Cerebellar nuclear complex (tissue), 1 donor: ENCODE measurements at places on chromosomes 13 and 19.

DNA sequence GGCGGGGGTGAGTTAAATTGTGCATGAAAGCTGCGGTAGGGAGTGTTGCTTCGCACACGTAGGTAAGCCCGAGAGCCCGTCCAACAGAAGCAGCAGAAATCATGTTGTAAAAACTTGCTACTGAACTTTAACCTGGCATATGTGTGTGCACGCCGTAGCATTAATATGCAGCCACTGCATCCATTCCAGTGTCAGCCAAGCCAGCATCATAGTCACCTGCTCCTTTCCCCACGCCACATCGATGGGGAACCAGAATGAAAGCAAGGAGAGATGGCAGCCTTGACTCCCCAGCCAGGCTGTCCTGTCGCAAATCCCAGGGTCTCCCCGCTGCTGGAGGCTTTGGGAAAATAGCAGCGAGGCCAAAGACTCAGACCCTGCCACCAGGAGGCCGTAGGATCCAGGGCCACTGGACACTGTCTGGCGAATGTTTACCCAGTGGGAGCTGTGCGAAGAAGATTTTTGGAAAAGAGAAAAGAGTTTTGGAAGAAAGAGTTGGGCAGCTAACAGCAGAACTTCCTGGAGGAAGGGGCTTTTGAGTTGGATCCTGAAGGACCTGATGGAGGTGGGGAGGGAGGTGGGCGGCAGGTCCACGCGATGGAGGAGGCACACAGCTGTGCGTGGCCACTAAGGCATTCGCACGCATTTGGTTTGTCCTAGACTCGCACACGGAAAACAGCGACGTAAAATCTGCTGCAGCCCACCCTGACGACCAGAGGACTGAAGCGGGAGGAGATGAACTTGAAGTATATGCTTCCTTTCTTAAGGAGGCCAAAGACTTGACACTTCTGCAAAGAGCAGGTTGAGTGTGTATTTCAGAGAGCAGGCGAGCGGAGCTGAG lies 48.7 kb upstream of the RANBP3 start:
- no peak for DNase-seq

- DNase-seq: no peak
Observed at GRCh38 chr13:109533350-109533749, 253.0 kb downstream of the IRS2 start.

GRCh38 chr19:19579533-19580361 lies 38.7 kb downstream of the PBX4 start:
- DNase-seq: no peak

DNA sequence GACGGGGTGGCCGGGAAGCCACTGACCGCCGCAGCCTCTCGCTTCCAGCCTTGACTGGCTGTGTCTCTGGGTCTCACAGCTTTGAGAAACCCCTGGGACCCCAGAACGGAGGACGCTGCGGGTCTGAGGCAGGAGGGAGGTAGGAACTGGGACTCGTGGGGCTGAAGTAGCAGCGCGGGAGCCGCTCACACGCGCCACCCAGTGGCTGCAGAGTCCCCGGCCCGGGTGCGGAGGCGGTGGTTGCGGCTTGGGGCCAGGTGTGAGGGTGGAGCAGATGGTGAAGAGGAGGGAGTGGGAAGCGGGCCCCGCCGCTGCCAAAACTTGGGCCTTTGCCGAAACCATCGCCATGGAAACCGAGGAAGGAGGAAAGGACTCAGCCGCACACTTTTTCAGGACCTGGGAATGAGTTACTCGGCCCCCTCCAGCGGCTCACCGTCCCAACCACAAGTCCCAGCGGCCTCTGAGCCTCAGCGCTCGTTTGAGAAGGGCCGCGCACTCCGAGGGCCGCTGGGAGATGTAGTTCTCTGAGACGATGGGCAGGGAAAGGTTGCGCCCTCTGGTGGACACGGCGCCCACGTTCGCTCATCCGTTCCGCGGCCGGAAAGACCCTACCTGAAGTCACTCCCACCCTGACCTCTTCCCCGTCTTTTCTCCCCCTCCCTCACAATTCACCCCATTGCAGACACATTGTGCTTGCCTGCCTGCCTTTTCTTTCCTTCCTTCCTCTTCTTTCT lies 2.2 kb upstream of the SLC17A7 start:
- peak; percentile 98 for DNase-seq

- no peak for DNase-seq
Observed at GRCh38 chr19:29690842-29691241, 24.2 kb downstream of the C19orf12 start.

DNA sequence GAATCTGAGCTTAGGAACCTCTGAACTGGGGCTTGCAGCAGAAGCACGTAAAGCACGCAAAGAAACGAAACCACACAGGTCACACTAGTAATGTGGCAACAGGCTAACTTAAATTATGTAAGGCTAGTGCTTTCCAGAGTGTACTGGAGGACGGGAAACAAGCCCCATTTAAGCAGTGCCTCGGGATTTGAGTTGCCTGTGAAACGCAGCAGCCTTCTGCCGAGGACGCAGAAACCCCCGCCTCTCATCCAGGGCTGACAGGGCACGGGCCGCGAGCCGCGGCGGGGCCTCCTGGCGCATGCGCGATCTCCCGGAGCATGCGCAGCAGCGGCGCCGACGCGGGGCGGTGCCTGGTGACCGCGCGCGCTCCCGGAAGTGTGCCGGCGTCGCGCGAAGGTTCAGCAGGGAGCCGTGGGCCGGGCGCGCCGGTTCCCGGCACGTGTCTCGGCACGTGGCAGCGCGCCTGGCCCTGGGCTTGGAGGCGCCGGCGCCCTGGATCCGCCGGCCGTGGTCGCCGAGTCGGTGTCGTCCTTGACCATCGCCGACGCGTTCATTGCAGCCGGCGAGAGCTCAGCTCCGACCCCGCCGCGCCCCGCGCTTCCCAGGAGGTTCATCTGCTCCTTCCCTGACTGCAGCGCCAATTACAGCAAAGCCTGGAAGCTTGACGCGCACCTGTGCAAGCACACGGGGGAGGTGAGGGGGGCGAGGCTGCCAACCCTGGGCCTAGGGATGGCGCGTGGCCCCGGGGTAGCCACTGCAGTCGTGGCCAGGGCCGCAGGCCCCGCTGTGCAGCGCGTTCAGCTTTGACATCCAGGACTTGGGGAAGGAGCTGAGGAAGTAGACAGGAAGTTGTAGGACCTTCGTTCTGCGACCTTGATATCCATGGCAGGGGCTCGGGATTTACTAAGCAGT lies at the start of gene GTF3A:
GTF3A (plus strand) TSS at position 374 of the 912 bp plus-strand sequence.
- peak; percentile 31 for DNase-seq

DNA sequence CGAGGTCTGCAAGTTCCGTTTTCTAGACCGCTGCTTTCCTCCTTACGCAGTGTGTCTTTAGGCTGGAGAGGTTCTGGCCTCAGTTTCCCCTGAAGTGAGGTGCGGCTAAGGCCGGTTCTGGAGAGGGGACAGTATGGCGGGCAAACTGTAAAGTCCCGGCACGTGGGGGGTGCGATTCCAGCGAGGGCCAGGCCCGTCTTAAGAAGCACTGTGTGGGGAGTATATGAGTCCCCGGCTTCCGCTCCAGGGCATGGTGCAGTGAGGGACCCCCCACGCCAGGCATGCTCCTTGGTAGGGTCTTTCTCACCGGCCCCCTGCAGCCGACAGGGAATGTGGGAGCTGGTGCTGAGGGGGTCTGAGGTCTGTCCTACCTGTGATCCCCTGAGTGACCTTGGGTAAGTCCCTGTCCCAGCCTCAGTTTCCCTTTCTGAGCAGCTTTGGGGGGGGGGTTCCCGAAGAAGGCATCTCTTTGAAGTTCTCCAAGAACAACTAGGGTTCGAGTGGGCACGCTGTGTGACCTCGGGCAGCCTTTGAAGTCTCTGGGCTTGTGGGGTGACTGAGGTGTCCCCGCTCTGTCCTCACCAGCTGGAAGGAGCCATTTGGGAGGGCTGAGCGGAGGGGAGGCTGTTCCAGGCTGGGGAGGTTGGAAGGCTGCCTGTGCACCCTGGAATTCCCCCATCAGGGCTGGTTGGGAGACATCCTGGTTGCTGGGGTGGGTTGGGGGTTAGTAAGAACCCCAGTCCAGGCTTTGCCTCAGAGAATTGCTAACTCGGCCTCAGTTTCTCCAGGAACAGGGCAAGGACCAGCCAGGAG lies 1.5 kb downstream of the NFIC start:
- no peak for DNase-seq

GRCh38 chr19:7534531-7535046 lies 928 bp upstream of the PNPLA6 start:
- no peak for DNase-seq

DNA sequence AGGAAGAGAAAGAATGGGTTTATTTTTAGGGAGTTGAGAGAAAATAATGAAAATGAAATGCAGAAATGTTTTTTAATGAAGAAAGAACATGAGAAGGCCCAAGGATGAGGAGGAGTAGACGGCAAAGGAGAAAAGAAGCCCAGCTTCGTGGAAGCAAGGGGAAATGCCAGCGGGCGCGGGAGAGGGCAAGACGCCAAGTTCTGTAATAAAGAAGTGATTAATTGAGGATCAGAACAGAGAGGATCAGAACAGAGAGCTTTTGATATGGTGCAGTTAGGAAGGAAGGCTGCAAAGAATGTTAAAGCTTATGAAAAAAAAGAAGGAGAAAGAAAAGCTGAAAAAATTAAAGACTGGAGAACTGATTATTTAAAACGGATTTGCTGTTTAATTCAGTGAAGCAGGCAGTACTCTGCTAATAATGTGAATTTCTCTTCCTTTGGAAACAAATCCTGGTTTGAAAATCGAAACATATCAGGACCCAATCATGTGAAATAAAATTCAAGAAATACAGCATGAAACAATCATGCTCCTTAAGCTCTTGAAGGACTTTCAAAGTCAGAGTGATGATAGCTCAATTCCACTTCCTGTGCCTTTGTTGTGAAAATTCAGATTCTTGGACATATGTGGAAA lies 99.3 kb upstream of the SOX1 start:
- no peak for DNase-seq

DNA sequence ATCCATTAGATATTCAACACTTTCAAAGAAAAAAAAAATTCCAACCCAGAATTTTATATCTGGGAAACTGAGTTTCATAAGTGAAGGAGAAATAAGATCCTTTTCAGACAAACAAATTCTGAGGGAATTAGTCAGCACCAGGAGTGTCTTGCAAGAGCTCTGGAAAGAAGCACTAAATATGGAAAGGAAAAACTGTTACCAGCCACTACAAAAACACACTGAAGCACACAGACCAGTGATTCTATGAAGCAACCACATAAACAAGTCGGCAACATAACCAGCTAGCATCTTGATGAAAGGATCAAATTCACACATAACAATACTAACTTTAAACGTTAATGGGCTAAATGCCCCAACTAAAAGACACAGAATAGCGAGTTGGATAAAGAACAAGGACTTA lies 368.4 kb upstream of the MIR17HG start:
- no peak for DNase-seq

DNA sequence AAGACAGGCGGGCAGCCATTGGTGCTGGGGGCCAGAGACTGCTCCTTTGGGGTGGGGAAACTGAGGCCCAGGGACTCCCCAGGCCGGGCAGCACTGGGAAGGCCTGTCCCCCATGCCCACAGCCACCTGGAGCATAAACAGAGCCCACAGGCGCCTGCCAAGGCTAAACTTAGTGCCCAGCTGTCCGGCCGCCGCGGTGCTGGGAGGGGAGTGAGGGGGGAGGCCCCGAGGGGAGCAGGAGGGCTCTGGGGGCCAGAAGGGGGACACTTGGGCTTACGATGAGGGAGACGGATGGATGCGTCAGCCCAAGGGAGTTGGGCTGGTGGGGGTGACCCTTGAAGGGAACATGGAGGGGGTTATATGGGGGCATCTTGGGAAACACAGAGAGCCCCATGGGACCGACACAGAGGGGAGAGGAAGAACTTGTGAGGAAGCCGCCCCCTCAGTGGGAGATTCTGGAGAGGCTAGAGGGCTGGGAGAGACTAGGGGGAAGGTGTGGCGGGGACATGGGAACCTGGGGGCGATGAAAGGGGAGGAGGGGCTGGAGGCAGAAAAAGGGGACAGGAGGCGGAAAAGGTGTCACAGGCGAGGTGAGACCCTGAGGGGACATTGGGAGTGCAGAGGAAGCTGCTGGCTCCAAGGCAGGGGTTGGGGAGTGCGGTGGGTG lies 2.2 kb downstream of the CERS1 start:
- no peak for DNase-seq

- DNase-seq: no peak
Observed at GRCh38 chr13:74675972-74676371, 541.8 kb upstream of the KLF12 start.

DNA sequence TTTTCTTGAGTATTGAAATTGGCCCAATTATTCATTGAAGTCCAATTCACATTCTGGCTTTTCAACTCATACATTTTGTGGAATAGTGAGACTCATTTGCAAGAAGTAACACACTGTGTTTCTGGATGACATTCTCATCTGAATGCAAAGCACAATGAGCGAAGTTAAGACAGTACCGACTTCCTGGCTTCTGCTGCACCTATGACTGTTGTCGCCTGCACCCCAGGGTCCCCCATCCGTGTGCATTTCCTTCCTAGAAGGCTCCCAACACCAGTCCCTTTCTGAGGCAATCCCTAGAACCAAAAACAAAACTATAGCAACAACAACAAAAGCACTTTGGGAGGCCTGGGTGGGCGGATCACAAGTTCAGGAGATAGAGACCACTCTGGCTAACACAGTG lies 183.3 kb downstream of the SHISA2 start:
- no peak for DNase-seq

GRCh38 chr19:4582980-4583842 lies 23.7 kb upstream of the SEMA6B start:
- no peak for DNase-seq

GRCh38 chr13:73058736-73059459 lies at the start of gene KLF5:
Gene KLF5, plus strand, starts transcription at chr13:73059005. Its CDS starts 323 bp downstream, at chr13:73059328.
- no peak for DNase-seq

- DNase-seq: no peak
Observed at GRCh38 chr19:7833225-7834099, 3.4 kb downstream of the EVI5L start.

DNA sequence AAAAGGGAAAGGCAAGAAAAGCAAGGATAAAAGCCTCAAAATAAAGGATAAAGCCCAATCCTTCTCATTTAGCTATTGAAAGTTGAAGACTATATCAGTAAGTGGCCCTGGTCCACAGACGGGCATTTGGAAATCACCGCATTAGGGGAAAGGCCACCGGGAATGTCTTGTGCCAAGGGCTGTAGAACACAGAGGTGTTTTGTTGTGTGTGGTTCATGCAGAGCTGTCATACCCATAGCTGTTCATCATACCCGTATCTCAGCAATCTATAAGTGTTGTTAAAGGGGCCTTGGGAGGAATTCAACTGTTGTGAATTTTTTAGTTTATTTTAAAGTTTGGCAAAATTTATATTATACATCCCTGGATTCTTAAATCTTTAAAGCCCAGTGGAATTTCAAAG lies 33.0 kb downstream of the DLEU7 start:
- DNase-seq: no peak

- DNase-seq: no peak
Observed at GRCh38 chr19:46691104-46691503, 25.8 kb downstream of the PRKD2 start.

- DNase-seq: no peak
Observed at GRCh38 chr13:73337532-73337931, 278.7 kb downstream of the KLF5 start.

- DNase-seq: no peak
Observed at GRCh38 chr13:101018720-101019119, 344.1 kb upstream of the TMTC4 start.
